Activated T-helper 1 cell treated with Interleukin-2 at 50 U/mL for 16 hours (primary cell): ENCODE measurements at places on chromosomes 4 and X.
A peak's percentile ranks its signal among the peaks of the same experiment; 100 is the strongest.

GRCh38 chr4:123621072-123621705 lies 224.6 kb downstream of the SPRY1 start:
- no peak for DNase-seq

DNA sequence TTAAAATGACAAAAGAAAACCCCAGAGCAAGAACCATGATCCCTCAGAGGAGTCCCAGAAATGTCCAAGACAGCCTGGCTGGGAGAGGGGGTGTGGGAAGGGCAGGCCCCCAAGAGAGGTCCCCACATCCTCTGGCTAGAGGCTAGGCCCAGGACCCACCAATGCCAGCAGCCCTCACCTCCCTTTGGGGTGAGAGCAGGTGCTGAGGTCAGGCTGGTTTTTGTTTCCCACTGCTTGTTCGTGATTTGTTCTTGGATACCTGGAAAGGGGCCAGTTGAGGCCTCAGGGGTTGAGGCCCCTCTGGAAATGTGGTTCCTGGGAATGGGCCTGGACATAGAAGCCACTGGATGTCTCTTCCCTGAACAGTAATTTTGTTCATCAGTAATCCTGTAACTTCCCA lies 2.3 kb upstream of the GRSF1 start:
- DNase-seq, result no peak

DNA sequence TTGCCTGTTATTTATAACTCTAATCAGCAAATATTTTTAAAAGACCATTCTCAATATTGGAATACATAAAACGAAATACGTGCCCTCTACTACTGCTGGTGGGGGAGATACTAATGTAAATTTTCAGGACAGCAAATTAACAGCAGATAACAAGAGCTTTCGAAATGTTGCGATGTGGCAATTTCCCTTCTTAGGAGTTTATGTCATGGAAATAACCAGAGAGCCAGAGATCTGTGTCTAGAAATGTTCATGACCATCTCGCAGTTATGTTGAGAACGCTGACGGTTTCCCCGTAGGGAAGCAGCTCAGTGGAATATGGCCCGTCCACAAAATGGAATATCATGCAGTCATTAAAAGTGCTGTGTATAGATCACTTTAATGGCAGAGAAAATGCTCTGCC lies 238.4 kb upstream of the PSAPL1 start:
- no peak for DNase-seq

GRCh38 chr4:6183740-6184139 lies 16.6 kb downstream of the JAKMIP1 start:
- DNase-seq, result no peak

DNA sequence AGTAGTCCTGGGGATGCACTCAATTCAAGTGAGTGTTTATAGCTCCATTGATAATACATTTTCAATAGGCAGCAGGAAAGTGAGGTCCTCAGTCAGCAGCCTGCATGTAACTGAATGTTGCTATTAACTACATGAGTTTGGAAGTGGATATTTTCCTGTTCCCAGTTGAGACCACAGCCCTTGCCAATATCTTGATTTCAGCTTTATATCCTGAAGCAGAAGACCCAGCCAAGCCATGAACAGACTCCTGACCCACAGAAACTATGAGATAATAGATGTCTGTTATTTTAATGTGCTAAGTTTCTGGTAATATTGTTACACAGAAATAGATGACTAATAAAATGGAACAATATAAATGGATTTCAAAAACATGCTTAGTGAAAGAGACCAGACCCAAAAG lies 63.7 kb downstream of the VSIG4 start:
- no peak for DNase-seq

- DNase-seq, result no peak
These were observed 41.6 kb downstream of the EVC2 start for GRCh38 chr4:5666741-5667140.

DNA sequence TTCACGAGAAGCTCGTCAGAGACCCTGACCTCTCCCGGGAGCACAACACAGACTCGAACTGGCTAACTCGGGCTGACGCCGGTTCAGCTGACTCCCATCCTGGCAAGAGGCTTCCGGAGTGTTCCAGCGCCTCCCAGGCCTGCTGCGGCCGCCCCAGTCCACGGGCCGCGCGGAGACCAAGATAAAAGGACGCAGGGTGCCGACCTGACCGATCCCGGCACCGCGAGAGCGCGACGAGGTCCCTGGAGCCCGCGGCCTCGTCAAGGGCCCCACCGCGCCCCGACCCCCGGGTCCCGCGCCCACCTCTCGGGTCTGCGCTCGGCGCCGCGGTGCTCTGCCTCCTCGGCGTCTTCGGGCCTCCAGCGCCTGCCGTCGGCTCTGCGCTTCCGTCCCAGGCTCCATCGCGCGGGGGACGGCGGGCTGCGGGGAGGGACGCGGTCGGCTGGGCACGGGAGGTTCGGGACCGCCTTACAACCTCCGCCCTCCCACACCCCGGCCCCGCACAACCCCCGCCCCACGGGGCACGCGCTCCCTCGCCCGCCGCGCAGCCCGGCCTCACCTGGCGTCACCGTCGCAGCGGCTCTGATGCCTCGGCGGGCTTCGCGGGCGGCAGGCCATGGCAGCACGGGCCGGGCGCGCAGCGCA lies 426 bp downstream of the SLBP start:
- DNase-seq, result no peak

DNA sequence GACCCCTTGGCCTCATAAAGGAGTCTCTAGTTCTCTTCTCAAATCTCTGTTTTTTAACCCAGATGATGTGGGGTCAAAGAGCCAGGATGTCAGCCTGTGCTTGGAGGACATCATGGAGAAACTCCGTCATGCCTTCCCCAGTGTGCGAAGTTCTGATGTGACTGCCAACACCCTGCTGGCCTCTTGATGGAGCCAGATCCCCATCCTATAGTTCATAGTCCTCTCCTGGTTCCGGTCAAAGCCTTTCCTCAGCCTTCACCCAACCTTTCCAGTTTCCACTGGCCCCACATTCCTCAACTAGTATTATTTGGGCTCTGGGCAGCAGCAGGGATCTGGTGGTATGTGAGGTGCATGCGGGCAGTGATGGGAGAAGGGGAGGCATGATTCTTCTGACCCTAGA lies 30.7 kb downstream of the TAF7L start:
- no peak for DNase-seq

GRCh38 chr4:118783887-118784286 lies 52.0 kb downstream of the SEC24D start:
- no peak for DNase-seq

GRCh38 chr4:125522992-125523391 lies 208.2 kb downstream of the FAT4 start:
- no peak for DNase-seq

DNA sequence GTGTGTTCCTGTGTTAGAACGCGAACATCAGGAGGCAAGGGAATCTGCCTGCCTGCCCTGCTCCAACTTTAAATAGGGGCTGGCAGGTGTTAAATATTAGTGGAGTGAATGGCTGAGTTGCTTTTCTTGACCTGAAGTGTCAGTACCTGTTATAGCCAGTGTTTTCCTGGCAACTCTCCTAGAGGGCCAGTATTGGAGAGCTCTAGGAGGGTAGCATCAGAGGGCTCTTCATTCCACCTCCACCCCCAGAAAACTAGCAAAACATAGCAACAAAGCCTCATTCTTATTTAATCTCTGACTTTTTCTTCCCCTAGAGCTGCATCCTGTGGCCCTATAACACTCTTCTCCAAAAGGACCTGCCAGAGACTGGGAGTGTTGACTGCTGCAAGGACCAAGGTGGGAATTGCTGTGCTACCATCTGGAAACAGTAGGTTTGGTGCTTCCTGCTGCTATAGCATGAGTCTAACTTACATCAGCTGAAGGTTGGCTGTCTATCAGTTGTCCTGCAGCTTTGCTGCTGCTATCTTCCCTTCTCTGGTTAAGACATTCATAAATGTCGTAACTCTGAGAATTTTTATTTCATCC lies 33.5 kb downstream of the SGMS2 start:
- no peak for DNase-seq

DNA sequence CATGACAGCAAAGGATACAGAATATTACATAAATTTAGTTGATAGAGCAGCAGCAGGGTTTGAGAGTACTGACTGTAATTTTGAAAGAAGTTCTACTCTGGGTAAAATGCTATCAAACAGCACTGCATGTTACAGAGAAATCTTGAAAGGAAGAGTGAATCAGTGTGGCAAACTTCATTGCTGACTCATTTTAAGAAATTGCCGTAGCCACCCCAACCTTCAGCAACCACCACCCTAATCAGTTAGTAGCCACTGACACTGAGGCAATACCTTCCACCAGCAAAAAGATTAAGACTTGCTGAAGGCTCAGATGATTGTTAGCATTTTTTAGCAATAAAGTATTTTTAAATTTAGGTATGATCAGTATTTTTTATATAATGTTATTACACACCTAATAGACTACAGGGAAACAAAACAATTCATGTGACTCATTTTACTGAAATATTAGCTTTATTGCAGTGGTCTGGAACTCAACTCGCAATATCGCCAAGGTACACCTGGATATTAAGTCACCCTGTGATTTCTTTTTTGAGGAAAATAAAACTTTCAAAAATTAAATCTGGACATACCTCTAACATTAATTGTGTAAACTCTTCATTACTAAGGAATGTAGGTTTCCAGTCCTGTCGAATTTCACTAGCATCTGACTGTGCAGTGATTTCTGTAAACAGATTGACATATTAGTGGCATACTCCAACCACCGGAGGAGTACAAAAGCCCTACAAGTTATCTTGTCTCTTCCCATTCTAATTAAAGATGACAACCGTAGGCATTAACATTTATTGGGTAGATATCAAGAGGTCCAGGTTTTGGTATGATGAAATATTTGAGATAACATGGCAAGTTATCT lies 71.1 kb downstream of the CLOCK start:
- no peak for DNase-seq

DNA sequence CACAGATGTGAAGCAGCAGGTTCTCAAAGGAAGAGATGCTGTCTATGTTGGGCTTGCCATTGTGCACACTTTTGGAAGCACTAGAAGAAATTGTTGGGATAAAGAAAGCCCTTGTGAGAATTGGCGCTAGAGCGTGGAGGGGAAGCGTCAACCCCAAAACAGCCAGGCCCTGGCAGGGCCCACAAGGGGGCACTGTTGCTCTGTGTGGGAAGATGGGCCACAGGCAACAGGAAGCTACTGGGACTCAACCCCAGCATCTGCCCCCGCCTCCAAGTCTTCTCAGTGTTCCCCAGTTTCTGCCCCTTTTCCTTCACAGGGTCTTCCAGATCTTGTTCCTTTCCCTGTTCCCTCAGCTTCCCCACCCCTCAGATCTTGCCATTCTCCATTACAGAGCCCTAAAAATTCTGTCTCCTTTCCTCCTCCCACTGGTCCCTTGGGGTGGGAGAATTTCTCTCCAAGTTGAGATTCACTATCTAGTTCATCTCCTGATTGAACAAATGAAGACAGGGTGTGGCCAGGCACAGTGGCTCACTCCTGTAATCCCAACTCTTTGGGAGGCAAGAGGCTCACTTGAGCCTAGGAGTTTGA lies 85.5 kb downstream of the STARD8 start:
- DNase-seq, result peak; percentile 44

- DNase-seq, result no peak
These were observed 103.0 kb downstream of the SORCS2 start for GRCh38 chr4:7295197-7295910.

DNA sequence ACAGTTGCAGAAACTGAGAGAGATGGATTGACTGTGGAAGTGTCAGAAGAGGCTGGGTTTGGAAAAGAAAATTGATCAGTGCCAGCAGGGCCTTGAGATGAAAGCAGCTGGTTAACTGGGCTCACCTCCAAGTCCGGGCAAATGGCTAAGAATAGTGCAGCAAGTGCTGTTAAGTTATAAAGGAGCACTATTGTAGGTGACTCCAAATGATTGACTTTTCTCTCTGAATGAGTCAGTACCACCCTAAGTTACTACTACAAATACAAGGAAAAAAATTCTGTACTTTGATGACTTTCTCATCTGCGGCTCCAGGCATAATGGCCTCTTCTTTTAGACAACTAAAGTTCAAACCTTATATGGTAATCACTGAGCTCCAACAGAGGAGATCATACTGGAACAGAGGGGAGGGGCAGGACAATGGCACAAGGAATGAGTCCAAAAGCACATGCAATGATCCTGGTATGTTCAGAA lies 733.4 kb upstream of the INTU start:
- no peak for DNase-seq

DNA sequence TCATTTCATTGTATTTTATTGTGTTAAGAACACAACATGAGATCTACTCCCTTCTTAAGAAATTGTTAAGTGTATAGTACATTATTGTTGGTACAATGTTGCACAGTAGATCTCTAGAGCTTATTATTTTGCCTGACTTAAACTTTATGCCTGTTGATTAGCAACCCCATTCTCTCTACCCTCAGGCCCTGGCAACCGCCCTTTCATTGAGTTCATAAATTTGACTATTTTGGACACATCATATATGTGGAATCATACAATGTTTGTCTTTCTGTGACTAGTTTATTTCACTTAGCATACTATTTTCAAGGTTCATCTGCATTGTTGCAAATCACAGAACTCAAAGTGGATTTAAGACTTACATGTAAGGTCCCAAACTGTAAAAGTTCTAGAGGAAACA lies 222.1 kb downstream of the IL15 start:
- no peak for DNase-seq

DNA sequence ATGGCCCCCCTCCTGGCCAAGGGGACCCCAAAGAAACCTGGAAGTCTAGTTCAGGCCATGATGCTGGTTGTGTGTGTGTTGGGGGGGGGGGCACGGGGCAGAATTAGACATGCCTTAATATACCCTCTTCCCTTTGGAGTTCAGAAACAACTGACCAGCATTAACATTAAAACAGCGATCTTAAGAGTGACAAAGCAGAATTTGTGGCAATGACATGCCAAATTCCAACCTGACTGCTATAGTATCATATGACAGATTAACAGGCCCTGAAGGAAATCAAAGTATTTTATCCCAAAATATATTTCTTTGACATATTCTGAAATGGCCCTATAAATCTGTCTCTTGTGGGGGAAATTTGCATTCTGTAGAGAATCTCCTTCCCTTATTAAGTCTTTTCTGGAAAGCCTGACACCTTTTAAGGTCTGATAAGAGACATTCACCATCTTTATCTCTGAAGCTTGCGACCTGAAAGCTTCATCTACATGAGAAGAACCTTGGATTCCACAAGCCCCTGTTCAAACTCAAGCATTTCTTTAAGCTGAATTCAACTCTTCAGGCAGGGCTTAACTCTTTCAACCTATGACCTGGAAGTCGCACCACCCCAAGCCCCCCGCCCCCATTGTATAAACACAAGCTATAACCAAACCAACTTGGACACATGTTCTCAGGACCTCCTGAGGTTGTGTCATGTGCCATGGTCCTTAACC lies 40.2 kb downstream of the ABCB7 start:
- no peak for DNase-seq

DNA sequence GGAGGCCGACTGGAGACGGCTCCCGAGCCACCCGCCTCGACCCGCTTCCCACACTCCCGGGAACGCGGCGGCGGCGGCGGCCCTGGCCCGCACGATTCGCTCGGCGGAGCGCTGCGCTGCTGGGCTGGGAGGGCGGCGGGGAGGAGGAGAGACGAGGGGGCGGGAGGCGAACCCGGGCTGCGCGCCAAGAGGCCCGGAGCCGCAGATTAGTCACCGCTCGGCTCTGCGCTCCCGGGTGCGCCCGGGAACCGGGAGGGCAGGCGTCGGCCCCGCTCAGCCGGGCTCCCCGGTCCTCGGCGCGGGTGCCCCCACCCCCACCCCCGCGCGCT lies 11.2 kb upstream of the BCOR start:
- DNase-seq, result peak; percentile 56

- DNase-seq, result no peak
These were observed 195.2 kb downstream of the KDR start for GRCh38 chr4:54930226-54930625.
